ENCODE measurements at places on chromosomes 3 and 15. TPM values are rescaled to one million over a fixed set of nuclear protein-coding genes. Genes with fewer than 3 reads are reported as not detected.

ANKRD34C gene
- not detected for total RNA-seq

SPTBN5 gene
- 1.4 TPM for total RNA-seq

ZXDC gene
- 70.9 TPM for total RNA-seq

CHDH gene
- total RNA-seq, result 0.37 TPM

CRYGS gene
- 10.3 TPM for total RNA-seq

DNA sequence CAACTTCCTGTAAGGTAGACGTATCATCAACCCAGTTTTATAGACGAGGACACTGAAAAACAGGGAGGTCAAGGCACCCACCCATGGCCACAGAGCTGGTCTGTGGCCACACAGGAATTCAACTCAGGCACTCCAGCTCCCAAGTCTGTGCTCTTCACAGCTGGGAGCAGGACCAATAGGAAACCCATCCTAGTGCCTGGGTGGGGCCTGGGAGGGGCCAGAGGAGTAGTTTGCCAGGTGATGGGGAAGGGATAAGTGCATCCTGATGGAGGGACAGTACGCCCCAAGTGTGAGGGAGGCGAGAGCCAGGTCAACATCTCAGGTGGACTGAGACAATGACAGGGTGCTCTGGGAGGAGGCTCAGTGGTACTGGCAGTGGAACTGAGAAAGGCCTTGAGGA, 22.0 kb downstream of the KIF9 start:
- DNase-seq, result no peak
- H3K4me3 ChIP-seq, result no peak overlapping the region
- H3K36me3 ChIP-seq, result no peaks in the 10 kb centered on the region
- no peaks in the 10 kb centered on the region for H3K27me3 ChIP-seq
- no peaks in the 10 kb centered on the region for H3K4me1 ChIP-seq

GRCh38 chr15:77409259-77410156, 10.4 kb downstream of the PEAK1 start:
- peak; percentile 72 for DNase-seq
- H3K36me3 ChIP-seq, result no peaks in the 10 kb centered on the region
- peak overlapping the region; percentile 50 for H3K27ac ChIP-seq

DNA sequence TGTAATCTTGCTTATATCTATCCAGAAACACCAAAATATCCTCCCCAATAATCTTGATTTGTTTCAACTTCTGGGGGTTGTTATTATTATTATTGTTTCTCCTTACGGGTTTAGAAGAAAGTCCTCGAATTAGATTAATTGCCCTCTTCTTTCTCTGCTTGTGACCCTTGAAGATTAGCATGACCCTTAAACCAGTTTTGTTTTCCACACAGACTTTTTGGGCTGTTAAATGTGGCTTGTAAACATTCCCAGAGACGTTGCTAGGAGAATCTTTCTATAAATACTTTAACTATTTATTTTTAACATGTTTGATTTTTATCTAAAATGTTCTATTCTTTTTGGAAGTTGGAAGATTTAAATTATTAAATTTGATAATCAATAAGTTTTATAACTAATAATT, 4.3 kb upstream of the SUCNR1 start:
- H3K27me3 ChIP-seq, result no peaks in the 10 kb centered on the region
- H3K36me3 ChIP-seq, result no peaks in the 10 kb centered on the region
- DNase-seq, result no peak
- no peak overlapping the region for H3K27ac ChIP-seq
- no peak overlapping the region for H3K4me3 ChIP-seq

DNA sequence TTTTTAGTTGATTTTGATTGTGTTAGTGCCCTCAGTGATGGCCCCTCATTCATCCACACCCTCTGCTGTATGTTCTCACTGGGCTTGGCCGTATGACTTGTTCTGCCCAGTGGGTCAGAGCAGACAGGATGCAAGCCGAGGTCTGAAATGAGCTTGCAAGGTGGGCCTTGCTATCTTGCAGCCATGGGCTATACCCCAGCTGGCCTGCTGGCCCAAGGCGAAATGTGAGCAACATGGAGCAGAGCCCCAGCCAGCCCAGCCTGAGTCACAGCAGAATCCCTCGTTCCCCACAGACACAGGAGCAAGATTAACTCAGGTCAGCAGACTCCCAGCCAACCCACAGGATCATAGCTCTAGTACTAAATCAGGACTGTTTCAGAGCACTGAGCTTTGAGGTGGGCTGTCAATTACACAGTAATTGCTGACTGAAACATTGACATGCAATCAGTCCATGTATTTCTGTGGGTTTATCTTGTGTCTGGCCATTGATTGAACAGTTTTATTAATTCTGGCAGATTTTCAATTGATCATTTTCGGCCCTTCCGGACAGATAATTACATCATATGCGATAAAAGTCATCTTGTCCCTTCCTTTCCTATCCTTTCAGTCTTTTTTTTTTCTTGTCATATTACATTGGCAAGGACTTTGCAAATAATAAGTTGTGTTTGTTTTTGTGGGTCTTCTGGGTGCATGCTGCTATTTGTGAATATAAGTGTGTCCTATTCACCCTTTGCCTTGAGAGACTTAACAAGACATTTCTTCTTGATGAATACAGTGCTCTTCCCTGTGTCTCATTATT, 27.1 kb downstream of the KLF15 start:
- H3K4me3 ChIP-seq, result no peak overlapping the region
- no peaks in the 10 kb centered on the region for H3K36me3 ChIP-seq
- H3K27me3 ChIP-seq, result peaks cover 2% of the 10 kb centered on the region

DNA sequence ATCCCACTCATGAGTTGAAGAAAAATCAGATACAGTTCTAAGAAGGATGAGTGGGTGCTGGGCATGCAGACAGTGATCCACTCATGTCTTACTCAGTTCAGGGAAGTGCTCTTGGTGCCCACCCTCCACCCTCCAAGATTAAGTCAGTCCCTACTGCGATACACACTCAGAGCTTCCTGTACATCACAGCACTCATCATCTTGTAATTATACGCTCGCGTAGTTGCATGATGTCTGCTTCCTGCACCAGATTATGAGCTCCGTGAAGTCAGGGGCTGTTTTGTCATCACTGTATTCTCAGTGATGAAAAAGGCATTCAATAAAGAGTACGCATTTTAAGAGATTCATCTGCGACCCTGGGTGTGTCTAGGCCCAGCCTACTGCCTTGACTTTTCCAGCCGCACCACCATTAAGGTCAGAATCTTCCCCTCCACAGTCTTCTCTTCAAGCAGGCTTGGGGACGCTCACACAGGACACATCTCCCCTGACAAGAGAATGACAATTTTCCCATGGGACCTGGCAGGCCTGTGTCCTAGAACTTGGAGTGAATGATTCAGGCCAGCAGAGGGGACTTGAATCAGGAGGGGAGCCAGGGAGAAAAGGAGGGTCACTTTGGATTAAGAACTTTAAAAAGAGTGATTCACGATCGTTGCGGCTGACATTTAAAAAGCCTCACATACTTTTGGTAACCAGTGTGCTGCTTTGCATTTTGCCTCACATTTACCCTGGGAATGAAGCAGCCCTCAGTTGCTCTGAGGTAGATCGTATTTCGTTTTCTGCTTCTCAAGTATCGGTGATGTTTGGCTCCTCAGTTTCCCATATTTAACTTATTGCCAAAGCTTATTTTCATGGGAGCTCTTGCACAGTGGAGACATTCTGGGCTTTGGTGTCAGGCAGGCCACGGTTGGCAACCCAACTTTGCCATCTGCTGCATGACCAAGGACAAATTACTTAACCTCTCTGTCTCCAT, 7.9 kb upstream of the PDE8A start:
- H3K36me3 ChIP-seq, result no peaks in the 10 kb centered on the region
- H3K4me1 ChIP-seq, result no peaks in the 10 kb centered on the region
- no peak for DNase-seq
- H3K27ac ChIP-seq, result no peak overlapping the region
- no peaks in the 10 kb centered on the region for H3K27me3 ChIP-seq

GRCh38 chr3:185859294-185859972, 34.6 kb upstream of the IGF2BP2 start:
- no peak overlapping the region for H3K4me3 ChIP-seq
- H3K4me1 ChIP-seq, result no peaks in the 10 kb centered on the region
- H3K27me3 ChIP-seq, result no peaks in the 10 kb centered on the region
- no peak overlapping the region for H3K27ac ChIP-seq
- no peak for DNase-seq

- no peaks in the 10 kb centered on the region for H3K4me1 ChIP-seq
- peaks cover 29% of the 10 kb centered on the region for H3K36me3 ChIP-seq
- H3K4me3 ChIP-seq, result no peak overlapping the region
These were observed 43.3 kb downstream of the RASGRP1 start for GRCh38 chr15:38521316-38521715.

DNA sequence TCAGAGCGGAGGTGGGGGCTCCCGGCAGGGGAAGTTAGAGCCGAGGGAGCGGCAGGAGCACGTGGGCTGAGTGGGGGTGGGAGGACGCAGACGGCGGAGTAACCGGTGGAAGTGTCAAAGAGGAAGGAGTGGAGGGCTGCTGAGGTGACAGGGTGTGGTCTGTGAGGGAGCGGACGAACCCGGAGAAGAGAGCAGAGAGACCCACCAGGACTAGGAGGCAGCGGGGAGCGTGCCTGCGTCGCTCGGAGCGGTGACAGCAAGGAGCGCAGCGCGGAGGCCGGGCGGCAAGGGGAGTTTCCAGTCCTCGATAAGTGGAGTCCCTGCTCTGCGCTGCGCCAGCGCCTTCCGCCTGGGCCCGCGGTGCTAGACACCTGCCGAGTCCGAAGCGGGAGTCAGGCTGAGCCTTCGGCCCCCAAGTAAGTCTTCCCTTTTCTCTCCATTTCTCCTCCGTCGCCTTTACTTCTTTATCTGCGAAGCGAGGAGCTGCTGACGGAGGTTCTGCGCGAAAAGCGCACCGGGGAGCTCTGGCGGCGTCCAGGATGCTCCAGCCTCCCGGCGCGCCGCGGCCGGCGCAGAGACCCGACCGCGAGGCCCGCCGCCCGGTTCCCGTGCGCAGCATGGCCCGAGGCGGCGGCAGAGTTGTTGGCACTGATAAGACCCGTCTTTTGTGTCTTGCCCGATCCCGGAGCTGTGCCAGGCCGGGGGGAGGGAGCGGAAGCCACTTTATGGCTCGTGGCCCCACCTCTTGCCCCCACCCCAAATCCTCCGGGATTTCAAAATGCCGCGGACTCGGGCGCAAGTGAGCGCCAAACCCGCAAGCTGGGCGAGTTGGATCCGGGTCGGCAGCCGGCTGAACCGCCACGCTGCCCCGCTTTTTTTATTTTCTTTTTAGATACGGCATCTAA, 533.0 kb upstream of the SEMA6D start:
- no peak for DNase-seq
- peaks cover 11% of the 10 kb centered on the region for H3K4me1 ChIP-seq
- H3K4me3 ChIP-seq, result no peak overlapping the region
- no peak overlapping the region for H3K27ac ChIP-seq
- no peaks in the 10 kb centered on the region for H3K36me3 ChIP-seq

DNA sequence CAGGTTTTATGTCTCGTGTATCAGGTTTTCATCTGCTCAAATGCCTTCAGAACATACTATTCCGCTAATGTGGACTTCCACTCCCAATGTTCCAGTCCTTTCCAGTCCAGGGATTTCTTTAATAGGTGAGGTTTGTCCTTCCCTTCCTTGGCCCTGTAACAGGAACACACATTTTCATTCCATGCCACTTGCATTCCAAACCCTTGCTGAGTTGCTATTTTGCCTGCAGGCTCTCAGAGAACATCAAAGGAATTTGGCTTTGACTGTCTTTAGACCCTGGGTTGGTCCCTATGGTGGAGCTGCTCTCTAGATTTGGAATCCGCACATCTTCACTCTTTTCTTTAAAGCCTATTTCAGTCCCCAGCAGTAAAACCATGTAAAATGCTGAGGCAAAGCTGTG, 12.3 kb upstream of the ALCAM start:
- no peaks in the 10 kb centered on the region for H3K27me3 ChIP-seq
- no peak overlapping the region for H3K4me3 ChIP-seq
- no peaks in the 10 kb centered on the region for H3K36me3 ChIP-seq
